Stimulated activated CD4-positive, alpha-beta T cell treated with anti-CD3 and anti-CD28 coated beads, Interleukin-15, amount 100 ng/mL, for 1 hour (primary cell): ENCODE measurements at places on chromosomes 2 and 18.

GRCh38 chr18:29494371-29494770, 1317.4 kb upstream of the CDH2 start:
- DNase-seq, result no peak

DNA sequence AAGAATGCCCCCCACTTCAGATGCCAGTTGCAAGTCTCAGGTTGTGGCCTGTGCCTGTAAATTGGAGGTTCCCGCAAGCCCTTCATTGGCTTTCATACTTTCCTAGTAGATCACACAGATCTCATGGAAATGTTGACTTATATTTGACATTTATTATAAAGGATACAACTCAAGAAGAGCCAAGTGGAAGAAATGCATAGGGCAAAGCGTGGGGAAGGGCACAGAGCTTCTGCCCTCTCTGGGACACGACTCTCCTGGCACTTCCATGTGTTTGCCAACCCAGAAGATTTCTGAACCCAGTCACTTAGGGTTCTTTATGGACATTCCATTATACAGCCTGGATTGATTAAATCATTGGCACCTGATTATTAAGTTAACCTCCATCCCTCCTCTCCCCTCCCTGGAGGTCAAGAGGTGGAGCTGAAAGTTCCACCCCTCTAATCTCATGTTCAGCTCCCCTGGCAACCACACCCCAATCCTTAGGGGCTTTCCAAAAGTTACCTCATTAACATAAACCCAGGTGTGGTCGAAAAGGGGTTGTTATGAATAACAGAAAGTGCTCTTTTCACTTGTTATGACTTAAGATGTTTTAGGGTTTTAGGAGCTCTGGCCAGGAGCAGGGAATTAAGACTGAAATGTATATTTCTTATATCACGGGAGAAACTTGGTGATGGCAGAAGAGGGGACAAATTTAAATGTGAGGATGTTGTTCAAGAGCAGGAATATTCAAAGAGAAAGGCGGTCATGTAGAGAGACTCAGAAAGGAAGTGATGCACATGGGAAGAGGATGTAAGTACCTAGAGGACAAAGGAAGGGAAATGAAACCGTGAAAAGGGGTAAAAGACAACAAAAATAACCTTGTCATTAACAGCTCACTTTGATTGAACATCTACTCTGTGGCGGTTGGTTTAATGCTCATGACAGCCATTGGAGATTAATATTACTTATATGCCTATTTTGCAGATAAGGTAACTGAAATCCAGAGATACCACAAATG, 31.8 kb downstream of the SP100 start:
- DNase-seq, result no peak

GRCh38 chr18:77501266-77501665, 251.6 kb downstream of the GALR1 start:
- no peak for DNase-seq

DNA sequence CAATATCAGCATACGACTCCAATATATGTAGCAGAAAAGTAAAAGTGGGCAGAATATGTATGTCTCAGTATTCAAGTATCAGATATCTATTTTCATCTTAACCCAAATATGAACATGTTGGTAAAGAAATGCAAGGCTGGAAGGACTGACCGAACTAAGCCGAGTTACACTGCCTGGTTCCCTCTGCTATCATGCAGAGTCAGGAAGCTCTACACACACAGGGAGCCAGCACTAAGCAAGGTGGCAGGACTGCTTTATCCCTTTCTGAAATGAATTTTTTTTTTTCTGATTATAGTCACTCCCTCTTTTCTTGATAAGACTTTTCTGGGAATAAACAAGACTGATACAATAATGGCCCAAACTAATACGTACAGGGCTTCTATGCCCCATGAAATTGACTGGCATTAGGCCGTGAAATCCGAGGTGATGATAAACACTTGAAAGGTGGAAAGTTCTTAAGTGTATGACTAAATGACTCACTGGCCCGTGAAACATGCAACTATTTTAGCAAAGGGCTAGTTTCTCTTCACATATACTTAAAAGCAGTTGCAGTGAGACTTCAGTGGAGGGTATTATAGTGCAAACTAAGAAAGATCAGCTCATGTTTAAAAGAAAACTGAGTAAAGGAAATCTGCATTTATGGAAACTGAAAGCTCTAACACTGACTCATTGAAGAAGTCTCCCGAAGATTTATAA, 14.9 kb downstream of the DPP4 start:
- no peak for DNase-seq

- no peak for DNase-seq
These were observed 1.9 kb downstream of the NEMP2 start for GRCh38 chr2:190532581-190532980.

GRCh38 chr2:181172676-181173075, 192.3 kb downstream of the UBE2E3 start:
- no peak for DNase-seq

DNA sequence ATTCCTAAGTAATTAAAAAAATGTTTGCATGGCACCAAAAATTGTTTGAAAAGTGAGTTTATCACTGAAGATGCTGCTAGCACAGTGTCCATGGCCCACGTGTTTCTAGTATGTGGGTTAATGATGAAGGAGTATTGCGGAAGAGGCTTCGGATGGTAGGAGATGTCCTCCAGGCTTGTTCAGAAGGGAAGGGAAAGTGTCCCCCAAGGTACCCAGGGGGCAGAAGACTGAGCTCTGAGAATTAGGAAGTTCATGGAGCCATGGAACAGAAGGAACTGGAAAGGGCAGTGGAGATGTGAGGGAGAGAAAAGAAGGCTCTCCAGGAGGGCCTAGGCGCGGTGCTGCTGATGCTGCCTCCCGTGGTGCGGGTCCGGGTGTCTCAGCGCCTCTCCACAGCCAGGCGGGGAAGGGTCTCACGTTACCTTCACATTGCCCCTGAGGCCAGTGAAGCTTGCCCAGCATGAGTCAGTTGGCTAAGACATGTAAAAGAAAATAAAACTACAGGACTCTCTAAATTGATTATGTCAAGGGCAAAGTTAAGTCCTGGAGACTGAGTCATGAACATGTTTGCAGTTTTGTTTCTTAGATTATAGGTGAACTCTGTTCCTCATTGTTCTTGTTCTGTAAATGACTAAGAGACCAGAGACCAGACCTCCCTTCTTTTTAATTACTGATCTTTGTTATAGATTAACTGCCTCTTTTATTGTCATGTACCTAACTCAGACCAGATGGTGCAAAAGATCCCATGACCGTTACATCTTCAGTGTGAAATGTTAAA, 89.0 kb downstream of the MTCL1 start:
- DNase-seq, result no peak

- no peak for DNase-seq
These were observed 190.4 kb upstream of the ID2 start for GRCh38 chr2:8491296-8492027.

DNA sequence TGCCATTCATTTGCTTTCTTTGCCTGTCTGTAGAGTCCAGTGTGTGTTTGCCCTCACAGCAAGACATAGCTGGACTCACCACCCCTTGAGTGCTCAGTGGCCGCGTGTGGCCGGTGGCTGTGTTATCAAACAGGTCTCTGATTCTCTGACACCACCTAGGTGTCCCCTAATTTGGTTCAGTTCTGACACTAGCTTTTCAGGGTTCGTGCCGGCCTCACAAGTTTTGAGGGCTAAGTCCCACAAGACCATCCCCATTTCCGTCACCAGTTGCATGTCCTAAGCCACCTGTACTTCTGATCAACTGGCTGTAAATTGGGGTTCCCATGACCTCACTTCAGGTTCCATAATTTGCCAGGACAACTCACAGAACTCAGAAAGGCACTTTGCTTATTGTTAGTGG, 23.5 kb downstream of the NCK2 start:
- DNase-seq, result no peak

GRCh38 chr18:50719471-50720324, 100.1 kb downstream of the MRO start:
- DNase-seq, result no peak

- DNase-seq, result no peak
These were observed 248.5 kb downstream of the TMEM182 start for GRCh38 chr2:103010306-103010705.

DNA sequence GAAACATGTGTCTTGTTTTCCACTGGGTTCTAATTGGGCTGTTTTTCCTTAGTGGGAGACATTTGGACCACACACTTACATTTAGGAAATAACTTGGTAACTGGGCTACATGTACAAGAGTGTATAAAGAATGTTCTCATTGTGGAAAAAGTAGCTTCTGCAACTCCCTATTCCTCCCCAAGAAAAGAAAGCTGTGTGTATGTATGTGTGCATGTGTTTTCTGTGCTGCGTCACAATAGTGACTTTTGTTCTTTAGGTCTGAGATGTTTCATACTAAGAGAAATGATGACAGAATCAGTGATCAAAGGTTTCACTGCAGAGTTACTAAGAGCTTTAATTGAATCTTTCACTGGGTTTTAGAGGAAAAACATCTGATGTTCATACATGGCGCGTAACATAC, 82.7 kb downstream of the TANC1 start:
- no peak for DNase-seq

GRCh38 chr2:89841476-89841840, 1150.0 kb downstream of the RPIA start:
- no peak for DNase-seq

DNA sequence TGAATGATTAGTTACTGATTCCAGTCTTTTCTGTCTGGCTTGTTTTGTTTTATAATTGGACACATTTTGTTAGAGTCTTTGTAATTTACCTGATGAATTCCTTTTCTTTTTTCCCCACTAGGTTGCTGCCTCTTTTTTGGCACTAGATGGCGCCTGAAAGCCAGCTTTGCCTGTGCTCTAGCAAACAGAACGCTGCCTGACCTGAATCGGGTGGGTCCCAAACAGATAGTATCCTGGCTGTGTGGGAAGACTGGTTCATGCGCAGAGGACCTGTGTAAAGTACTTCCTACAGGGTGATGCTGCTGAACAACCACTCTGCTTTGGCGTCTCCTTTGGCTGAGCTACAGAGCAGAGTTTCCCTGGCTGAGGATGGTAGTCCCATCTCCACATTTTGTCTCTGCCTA, 288.2 kb downstream of the IKZF2 start:
- no peak for DNase-seq

DNA sequence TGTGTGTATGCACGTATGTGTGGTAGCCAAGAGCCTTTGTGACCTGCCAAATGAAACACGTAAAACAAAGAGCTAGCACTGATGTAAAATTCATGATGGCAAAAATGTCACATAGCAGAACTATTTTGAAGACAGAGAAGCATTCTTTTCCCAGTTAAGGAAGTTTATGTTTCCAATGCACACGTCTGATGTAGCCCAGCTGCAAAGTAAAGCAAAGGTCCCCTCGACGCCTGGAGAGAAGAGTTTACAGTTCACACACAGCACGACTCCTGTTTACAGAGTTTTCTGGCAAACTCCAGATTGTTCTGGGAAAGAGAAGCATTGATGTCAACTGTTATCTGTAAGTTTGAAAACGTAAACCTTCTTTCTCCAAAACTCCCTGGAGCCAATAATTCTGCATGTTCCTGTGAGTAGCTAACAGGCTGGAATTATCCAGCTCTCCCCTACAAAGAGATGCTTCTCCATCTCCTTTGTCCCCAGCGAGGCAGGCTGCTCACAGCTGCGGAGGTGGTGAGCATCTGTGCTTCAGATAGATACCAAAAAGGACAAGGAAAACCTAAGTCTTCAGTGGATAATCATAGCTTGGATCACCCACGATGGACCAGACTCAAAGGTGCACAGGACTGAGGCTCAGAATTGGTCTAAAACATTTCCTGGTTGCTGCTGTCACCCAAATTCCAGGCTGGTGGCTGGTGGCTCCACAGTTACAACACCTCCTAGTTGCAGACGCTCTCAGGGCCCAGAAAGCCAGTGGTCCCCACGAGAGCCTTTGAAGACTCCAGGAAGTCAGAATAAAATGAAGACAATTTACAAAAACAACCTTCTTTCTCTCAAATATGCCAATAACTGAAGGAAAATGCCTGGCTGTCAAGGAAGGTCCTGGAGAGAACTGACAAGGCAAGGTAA, 87.4 kb downstream of the COL6A3 start:
- no peak for DNase-seq

- no peak for DNase-seq
These were observed 30.0 kb upstream of the STK17B start for GRCh38 chr2:196201229-196202009.

DNA sequence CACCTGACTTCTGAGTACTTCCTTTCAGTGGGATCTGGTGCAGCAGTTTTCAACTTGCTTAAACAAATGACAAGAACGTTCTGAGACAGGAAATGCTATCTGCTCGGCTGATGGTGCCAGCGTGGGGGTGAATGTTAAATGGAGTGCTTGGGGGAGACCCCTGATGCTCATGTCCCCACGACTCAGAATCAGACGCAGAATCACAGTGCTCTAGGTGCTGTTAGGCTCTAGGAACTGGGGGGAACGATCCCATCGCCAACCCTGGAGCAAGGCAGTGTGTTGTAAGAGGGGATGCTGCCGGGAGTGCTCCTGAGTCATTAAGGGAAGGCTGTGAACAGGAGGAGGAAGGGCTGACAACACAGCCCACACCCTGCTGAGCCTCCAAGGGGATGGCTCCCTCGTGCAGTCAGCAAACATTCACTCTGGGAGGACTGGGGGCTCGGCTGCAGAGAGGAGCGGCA, 34.1 kb upstream of the KCNF1 start:
- DNase-seq, result no peak

GRCh38 chr2:30686000-30686399, 121.2 kb downstream of the CAPN13 start:
- DNase-seq, result no peak

DNA sequence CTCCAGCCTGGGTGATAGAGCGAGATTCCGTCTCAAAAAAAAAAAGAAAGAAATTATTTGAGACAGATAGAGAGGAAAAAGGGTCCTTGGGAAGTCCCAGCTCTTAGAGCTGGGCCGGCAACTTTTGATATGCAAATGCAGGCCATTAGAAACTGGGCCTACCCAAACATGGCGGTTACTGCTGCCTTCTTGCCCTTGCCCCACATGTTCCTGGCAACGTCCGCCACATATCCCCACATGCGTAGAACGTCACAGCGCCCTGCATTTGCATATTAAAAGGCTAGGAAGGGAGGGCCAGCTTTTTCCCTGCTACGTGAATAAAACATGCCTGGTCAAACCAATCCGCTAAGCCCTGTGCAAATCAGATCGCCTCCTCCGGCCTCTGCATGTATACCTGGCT, 40.7 kb upstream of the LBH start:
- DNase-seq, result no peak

DNA sequence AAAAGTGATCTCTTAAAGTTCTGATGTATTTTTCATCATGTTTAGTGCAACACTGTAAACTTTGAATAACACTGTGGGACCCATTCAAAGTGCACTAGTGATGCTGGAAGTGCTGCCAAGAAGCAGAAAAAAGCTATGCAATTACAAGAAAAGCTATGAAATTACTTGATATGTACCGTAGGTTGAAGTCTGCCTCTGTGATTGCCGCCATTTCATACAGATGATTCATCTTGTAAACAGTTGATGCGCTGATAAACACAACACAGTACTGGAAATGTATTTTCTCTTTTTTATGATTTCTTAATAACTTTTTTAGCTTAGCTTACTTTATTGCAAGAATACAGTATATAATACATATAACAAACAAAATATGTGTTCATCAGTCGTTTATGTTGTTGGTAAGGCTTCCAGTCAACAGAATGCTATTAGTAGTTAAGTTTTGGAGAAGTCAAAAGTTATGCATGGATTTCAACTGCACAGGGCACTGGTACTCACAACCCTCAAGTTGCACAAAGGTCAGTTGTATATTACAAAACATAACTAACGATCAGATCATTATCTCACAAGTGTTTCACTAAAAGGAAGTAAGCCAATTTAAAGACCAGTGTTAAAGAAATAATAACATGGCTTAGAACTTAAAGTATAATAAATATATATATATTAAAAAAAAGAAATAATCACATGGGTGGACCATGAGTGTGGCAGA, 82.0 kb downstream of the SGPP2 start:
- DNase-seq, result no peak

- no peak for DNase-seq
These were observed 77.4 kb downstream of the TANC1 start for GRCh38 chr2:159045545-159046454.
